ENCODE measurements at places on chromosomes 6 and 20.

- DNase-seq, result no peak
Measured at GRCh38 chr6:168838037-168838399, 397.0 kb downstream of the SMOC2 start.

- DNase-seq, result no peak
Measured at GRCh38 chr6:64415926-64416325, 780.3 kb downstream of the PHF3 start.

- no peak for DNase-seq
Measured at GRCh38 chr20:49914310-49915117, 815 bp downstream of the SPATA2 start.

GRCh38 chr6:28977341-28978132 lies 27.6 kb downstream of the ZNF311 start:
- DNase-seq, result no peak

DNA sequence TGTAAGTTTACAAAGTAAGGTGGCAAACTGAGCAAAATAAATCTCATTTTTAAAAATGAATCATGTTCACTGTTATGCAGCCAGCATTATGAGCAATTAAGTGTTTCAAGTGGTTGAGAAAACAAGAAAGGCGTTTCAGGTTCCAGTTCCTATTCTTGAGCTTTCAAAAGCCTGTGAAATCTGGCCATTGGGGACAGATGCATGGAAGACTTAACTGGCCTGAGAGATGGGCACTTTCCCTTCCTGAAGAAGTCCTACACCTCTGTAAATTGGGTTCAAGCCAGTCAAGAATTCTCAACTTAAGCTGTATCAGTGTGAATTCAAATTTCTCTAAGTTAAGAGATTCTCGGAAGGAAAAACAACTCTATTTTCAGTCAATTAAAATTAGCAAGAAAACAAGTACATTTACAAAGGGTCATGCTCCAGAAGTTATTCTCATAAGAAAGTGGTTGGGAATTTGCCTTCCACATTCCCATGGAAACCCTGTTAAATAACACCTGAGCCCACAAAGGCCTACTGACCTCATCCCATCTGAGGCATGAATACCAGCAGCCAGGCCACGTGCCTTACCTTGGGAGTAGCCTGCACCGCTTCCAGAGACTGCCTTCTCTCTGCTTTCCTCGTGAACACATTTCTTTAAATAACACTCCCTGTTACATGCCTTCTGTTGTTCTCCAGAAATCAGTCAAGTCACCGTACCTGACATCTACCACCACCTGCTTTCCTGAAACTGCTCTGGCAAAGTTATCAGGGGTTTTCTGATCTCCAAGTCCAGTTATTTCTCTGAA lies 19.4 kb downstream of the MAP3K5 start:
- no peak for DNase-seq

GRCh38 chr6:96834070-96834469 lies 3.2 kb downstream of the GPR63 start:
- no peak for DNase-seq

- no peak for DNase-seq
Measured at GRCh38 chr20:33480048-33480447, 9.8 kb upstream of the CBFA2T2 start.

DNA sequence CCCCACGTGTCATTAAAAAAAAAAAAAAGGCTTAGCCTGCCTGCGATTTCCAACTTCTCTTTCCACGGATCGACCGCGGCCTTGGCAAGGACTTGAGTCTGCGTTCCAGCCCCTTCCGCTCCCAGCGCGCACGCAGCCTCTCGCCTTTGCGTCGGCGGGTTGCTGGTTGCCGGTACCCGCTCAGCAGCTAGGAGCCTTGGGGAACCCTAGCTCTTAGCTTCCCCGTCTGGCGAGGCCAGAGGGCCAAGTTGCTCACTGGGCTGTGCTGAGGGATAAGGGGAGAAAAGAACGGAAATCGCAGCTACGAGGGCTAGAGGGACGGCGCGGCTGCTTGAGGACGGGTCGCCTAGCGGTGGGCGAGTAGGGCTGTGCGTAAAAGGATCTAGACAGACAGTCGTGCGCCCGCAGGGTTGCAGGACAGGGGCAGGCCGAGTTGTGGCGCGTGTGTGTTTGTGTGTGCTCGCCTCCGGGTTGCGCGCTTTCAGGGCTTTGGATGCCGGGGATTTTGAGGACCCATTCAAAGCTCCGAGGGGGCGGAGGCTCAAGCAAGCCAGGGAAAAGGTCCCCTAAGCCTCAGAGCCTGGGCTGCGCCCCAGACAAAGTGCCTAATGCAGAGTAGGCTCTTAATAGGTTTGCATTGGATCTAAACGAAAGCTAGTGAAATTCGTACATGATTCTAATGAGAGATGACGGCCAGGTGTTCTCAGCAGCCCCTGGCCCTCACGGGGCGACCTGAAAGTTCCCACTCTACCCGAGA lies 40.5 kb upstream of the OSTM1 start:
- DNase-seq, result no peak

GRCh38 chr20:63774306-63774705 lies 34.7 kb downstream of the SLC2A4RG start:
- no peak for DNase-seq

GRCh38 chr20:4925842-4926530 lies 75.3 kb downstream of the SLC23A2 start:
- no peak for DNase-seq

DNA sequence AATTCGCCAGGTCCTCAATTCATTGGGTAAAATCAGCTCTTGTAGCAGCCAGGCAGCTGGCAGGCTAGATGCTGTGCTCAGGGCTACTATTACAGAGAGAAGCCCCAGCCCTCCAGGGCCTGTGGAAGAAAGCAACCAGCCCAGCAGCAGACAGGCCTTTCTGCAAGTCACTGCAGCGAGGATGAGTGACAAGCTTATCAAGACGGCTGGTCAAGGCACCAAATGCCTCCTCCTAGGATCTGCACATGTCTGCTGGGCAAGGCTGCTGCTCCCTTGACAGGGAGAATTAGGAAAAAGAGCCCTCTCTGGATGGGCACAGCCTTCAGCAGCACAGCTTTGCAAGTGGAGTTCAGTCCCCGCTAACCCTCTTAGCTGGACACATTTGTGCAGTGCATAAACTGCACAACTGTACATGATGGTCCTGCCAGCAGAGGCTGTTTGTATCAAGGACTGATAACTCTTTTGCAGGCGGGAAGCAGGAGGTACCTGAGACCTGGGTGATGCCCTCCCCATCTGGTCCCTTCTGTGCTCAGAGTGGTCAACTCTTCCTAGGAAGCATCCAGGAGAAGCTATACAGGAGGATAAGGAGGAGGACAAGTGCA lies 89.9 kb downstream of the CDC5L start:
- DNase-seq, result no peak

GRCh38 chr6:12163744-12164507 lies 126.2 kb upstream of the EDN1 start:
- DNase-seq, result no peak

DNA sequence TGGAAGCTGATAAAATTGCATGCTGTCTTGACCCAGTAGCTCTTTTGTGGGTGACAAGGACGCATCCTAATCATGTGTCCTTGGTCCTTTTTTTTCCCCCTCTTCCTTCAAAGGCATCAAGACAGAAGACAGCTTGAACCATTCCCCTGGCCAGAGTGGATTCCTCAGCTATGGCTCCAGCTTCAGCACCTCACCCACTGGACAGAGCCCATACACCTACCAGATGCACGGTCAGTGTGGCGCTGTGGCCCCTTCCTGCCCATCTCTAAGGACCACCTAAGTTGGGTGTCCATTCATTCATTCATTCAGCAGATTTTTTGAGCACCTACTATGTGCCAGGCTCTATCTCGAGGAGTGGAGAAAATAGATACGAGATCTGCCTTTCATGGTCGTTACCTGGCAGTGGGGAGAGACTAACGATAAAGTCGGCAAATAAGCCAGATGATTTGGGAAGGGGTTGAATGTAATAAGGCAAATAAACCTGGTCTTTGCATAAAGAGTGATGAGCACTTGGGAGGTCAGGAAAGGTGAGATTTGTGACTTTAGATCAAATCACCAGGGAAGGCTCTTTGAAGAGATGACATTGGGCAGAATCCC lies 121.5 kb downstream of the EYA2 start:
- DNase-seq, result no peak

DNA sequence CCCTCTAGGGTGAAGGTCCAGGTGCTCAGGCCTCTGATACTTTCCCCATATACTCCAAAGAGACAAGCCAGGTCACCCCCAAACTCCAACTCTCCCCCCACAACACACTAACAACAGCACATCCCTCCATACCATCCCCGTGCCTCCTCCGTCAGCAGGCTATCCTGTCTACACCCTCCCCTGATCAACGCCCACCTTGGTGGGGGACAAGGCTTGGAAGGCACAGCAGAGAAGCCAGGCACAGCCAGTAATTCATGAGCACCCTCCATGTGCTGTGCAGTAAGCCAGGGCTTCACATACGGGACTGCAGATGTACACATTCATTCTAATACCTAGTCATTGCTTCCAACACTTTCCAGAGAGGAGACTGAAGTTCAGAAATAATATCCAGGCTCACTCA lies 57.6 kb downstream of the TRERF1 start:
- no peak for DNase-seq

DNA sequence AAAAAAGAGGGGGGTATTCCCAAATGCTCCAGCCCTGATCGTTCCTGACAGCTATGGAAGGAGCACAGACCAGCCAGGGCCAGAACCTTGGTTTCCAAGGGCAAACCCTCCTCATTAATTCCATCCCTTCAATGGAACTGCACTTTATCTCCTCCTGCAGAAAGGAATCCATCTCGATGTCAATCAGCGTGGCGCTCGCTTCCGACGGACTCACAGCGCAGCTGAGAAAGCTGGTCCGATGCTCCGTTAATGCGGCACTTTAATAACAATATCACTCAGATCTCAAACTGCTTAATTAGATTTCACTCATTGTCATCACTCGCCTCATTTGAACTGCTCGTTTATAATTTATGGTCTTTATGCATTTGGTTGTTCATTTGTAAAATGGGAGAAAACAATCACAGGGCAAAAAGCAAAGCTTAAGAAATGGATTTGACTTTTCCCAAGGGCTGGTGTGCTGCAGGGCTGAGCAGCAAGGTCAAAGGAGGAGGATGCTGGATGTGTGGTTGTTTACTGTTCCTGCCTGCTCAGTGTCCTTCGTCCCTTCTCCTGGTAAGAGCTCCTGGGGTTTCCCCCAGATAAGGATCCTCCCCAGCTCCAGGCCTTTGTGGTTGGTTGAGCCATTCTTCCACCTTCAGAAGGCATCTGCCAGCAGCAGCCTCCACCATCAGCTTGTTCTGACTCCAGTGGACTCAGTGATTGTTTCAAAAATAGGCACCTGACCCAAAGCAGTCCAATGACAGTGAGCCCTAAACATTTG lies 152.7 kb downstream of the ANKRD60 start:
- DNase-seq, result no peak

DNA sequence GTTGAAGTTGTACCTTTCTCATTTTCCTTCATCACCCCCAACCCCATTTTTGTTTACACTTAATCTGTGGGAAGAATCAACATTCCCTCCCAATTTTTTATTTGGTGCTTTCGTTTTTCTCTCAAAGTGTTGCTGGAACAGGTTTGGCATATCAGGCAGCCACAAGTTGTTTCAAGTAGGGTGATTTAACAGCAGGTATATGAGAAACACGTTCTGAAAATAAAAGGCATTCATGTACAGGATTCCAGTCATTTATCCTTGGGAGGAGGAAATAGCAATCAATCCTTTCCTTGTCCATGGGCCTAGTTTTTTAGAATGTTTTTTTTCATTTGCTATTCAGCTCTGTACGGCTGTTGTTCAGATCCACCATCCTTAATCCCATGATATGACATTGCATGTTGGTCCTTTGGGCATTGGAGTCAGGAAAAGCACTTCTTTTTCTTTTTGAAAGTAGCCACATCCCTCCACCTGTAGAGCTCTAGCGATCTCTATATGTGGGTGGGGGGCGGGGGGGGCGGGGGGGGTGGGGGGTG lies 120.2 kb downstream of the JARID2 start:
- no peak for DNase-seq

DNA sequence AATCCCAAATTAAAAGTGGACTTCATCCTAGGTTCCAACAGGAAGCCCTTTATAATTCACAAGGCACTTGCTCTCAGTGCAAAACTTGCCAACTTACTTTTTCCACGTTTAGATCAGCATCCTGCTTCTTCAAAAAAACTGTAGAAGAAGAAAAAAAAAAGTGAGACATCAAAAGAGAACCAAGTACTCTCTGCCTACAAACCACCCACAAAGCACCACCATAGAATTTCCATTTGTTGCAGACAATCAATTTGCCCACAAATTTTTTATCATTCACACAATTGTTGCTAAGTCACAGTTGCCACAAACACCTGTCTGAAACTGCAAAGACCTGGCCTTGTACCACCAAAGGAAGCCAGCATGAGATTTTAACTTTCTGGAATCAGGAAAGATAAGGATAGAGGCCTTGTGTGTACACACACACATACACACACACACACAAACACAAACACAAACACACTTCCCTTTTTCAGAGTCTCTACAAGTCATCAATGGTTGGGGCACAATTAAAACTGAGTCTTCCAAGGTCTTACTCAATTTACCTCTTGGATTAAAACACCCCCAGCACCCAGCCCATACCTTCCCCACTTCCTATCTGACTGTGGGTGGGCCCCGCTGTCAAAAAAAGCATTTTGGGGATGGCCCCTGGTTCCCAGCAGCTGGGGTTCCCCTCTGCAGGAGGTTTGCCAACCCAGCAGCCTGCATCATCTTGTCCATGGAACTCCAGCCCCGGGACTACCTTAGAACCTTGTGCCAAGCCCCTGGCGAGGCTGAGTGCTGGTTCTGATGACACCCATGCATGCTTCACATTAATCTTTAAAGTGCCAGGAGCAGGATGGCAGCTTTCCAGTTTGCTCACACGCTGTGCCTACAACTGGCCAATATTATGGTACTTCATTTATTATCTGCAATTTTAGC lies 26.5 kb downstream of the FYN start:
- peak; percentile 54 for DNase-seq

DNA sequence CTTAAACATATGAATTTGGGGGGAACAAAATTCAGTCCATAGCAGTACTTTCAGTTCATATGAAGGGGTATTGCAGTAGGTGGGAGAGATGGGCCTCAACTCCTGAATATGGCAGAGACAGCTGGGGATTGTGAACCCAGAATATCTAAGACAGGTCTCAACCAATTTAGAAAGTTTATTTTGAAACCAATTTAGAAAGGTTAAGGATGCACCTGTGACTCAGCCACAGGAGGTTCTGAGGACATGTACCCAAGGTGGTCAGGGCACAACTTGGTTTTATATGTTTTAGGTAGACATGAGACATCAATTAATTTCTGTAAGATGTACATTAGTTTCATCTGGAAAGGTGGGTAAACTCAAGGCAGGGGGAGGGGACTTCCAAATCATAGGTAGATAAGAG lies 59.5 kb downstream of the MYO6 start:
- DNase-seq, result no peak

- DNase-seq, result no peak
Measured at GRCh38 chr6:43033496-43034189, 12.2 kb downstream of the RRP36 start.

DNA sequence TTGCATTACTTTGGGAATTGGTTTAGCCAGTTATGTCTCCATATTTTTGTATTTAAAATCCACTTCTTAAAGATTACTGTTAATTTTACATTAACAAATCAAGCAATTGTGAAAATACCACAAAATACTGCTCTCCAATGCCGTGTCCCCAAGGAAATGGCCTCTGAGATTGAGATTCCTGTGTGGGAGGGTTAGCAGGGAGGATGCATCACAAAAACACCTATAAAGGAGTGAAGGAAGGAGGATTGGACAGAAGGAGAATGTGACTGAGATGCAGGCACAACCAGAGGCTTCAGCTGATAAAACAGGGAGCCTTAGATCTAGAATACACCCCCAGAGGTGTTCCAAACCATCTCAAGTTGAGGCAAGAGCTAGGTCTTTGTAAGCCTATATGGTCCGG lies 34.2 kb upstream of the NKAIN2 start:
- no peak for DNase-seq

- no peak for DNase-seq
Measured at GRCh38 chr6:112502351-112503090, 155.4 kb downstream of the RFPL4B start.

GRCh38 chr6:16331384-16332174 lies 93.2 kb downstream of the GMPR start:
- DNase-seq, result peak; percentile 48

Data from COR-L47 (cell line).